ENCODE measurements at places on chromosomes 4 and X.
A peak's percentile ranks its signal among the peaks of the same experiment; 100 is the strongest.

DNA sequence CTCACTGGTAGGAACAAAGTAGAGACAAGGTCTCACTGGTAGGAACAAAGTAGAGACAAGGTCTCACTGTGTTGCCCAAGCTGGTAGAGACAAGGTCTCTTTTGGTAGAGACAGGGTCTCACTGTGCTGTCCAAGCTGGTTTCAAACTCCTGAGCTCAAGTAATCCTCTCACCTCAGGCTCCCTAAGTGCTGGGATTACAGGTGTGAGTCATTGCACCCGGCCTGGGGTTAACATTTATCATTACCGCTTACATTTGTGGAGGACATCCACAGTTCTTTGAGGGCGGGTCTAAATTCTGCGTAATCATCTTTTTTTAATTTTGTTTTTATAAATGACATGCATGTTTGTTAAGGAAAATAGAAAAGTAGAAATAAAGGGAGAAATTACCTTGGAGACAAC lies 12.0 kb downstream of the RAB33B start:
- DNase-seq = no peak

- DNase-seq = peak; percentile 66
Observed at GRCh38 chr4:80036949-80037685, 35.9 kb downstream of the ANTXR2 start.

GRCh38 chr4:3337357-3337732 lies 44.5 kb downstream of the RGS12 start:
- DNase-seq = no peak

- no peak for DNase-seq
Observed at GRCh38 chrX:50889582-50889981, 21.0 kb upstream of the BMP15 start.

GRCh38 chrX:154484255-154485149 lies 1.9 kb downstream of the UBL4A start:
- no peak for DNase-seq
